ENCODE measurements at places on chromosomes 6 and 20. TPM values are rescaled to one million over a fixed set of nuclear protein-coding genes. Genes with fewer than 3 reads are reported as not detected.
A peak's percentile ranks its signal among the peaks of the same experiment; 100 is the strongest.

DNA sequence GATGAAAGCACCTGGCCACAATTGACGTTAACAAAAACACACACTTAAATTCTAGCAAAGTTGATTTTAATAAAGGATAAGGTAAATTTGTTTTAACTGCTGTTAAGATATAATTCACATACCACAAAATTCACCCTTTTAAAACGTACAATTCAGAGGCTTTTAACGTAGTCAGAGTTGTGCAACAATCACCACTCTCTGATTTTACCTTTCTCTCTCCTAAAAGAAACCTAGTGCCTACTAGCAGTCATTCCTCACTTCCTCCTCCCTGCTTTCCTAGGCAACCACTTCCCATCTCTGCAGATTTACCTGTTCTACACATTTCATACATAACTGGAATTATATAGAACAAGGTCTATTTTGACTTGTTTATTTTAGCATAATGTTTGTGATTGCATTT lies 58.9 kb downstream of the PTPRK start:
- DNase-seq, result no peak

The TULP1 gene
- total RNA-seq, result not detected

DNA sequence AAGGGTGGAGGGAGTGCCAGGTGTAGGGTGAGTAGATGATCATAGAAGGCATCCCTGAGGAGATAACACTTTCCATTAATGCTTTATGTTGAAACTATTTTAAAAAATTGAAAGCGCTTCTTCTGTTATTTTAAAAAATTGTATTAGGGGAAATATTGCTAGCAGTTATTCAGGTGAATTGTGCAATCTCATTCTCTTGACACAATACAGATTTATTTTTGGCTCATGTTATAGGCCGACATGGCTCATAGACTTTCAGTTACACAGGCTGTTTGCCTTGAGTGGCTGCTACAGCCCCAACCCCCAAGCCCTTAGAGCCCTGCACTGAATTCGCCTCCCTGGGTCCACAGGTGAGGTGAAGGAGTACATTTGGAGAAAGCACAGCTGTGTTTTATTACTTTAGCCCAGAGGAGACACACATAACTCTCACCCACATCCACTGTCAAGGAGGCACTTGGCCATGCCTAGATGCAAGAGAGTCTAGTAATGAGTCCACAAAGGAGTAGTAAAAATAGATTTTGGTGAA lies 228.2 kb downstream of the RFPL4B start:
- no peak for DNase-seq

- no peak for DNase-seq
Measured at GRCh38 chr6:158938220-158938619, 61.8 kb downstream of the RSPH3 start.

The MAS1 gene
- total RNA-seq, result not detected

GRCh38 chr6:87636315-87636714 lies 46.4 kb downstream of the ORC3 start:
- DNase-seq, result no peak

The TRIM40 gene
- not detected for total RNA-seq

The SGK2 gene
- total RNA-seq, result not detected

GRCh38 chr20:12166053-12166717 lies 248.5 kb downstream of the BTBD3 start:
- no peak for DNase-seq

DNA sequence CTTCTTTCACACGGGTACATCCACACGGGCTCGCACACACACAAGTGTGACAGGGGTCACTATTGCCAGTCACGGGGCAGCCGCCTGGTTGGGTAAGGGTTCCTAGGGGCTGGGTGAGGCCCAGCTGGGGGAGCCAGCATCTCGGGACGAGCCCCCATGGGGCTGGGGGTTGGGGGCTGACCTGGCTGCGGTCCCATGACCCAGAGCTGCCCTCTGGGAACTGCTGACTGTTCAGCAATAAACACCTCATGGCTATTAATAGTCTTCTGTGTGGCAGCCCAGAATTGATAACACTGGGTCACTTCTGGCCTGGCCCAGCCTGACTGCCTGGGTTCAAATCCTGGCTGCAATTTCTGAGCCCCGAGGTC lies 23.8 kb downstream of the VEGFA start:
- no peak for DNase-seq

DNA sequence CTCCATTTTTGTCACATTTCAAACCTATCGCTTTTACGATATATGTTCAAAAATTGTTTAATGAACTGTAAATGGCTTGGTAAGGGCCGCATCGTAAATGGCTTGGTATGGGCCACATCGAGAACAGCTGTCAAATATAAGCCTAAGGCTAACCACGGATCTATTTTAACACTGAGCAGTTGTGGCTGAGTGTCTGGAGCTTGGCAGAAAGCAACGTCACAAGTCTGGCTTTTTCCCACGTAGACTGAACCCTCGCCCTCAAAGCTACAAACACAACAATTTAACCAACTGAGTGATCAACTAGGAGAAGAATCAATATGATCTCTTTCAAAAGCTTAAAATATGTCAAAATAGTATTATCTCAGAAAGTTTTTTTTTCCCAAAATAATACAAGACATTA lies 71.4 kb upstream of the PRSS16 start:
- DNase-seq, result no peak

- no peak for DNase-seq
Measured at GRCh38 chr6:101845172-101845571, 451.7 kb downstream of the GRIK2 start.

- no peak for DNase-seq
Measured at GRCh38 chr6:136795996-136796395, 3.7 kb upstream of the MAP3K5 start.

DNA sequence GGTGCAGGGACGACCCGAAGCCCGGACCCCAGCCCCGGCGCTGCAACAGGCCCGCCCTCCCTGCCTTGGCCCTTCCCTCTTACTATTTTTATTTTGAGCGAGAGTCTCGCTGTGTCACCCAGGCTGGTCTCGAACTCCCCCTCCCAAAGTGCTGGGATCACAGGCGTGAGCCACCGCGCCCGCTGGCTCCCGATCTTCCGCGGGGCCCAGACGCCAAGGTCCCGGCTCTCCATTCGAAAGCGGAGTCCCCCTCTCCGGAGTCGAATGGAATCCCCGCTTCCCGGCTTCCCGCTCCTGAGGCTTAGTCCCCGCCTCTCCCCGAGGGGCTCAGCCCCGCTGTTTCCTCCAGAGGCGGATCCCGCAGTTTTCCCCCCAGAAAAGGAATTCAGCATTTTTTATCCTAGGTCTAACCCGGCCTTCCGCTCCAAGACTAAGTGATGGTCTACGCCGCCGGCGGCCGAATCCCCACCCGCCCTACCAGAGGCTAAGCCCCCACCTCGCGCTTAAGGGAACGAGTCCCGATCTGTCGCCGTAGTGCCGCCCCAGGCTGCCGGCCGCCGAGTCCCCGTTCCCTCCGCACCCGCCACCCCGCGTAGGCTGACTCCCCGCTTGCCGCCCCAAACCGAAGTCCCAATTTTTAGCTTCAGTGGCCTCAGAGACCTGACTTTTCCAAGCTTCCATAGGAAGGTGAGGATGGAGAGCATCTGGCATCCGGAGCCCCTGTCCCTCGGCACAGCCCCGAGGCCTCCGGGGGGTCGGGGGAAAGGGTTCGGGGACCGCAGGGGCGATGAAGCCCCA lies 11.5 kb upstream of the TMC2 start:
- peak; percentile 53 for DNase-seq

The TRIM15 gene
- total RNA-seq, result not detected

DNA sequence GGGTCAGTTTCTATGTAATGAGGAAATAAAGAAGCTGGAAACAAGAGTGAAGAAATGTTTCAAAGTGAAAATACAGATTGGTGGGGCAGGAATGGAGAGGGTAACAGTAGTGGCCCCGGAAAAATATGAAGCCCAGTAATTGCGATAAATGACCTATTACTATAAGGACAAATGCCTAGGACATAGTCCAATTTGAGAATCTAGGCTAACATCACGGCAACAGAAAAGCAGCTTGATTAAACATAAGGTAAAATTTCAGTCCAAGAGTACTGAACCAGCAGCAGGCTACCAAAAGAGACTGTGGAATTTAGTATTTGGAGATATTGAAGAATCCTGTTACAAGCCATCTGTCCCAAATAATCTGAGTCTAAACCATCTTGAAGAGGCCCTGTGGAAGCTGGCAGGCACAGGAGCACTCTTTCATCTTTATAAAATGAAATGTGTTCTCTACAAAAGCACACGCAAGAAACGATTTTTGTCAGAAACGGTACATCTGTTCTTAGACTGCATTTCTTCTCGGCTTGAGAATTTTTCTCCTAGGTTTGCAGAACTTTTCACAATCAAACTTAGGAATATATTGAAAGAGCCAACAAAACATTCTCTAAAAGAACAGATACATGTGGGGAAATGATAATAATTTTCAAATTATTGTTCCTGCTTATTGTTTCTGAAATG lies 49.3 kb downstream of the ELOVL5 start:
- no peak for DNase-seq

- DNase-seq, result no peak
Measured at GRCh38 chr6:118324116-118324515, 224.0 kb upstream of the PLN start.

DNA sequence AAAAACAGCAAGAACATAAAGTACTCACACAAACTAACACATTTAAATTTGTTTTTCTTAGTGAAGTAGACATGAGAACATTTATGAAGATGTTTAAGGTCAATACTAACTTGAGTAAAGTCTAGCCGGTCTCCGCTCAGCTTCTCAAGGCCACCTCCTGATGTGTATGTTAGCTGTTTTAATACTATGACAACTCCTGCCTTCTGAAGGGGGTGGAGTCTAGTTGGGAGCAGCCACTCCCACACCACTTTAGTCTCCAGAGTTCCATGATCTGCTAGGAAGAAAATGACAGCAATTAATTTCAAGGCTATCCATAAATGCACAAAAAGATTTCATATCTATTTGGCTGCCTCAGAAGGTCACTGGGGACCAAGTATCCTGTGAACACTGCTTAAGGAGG lies at the start of gene GSTA3:
Gene GSTA3 (minus strand): TSS at position 168 of the 400 bp plus-strand sequence. CDS start 3,864 bp downstream, outside the sequence.
- DNase-seq, result no peak

- DNase-seq, result no peak
Measured at GRCh38 chr6:138465007-138465645, 34.2 kb downstream of the NHSL1 start.

DNA sequence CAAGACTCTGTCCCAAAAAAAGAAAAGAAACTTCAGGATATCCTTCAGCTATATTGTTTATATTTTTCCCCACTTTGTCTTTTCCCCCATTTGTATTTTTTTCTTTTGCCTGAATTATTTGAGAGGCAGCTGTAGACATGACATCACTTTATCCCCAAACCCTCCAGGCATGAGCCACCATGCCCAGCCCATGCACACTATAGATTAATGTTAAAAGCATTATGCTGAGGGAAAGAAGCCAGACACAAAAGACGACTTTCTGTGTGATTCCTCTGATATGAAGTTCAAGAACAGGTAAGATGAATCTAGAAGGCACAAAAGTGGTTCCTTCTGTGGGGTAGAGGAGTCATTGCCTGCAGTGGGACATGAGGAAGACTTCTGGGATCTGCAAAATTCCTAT lies 16.4 kb downstream of the CEBPB start:
- DNase-seq, result no peak

DNA sequence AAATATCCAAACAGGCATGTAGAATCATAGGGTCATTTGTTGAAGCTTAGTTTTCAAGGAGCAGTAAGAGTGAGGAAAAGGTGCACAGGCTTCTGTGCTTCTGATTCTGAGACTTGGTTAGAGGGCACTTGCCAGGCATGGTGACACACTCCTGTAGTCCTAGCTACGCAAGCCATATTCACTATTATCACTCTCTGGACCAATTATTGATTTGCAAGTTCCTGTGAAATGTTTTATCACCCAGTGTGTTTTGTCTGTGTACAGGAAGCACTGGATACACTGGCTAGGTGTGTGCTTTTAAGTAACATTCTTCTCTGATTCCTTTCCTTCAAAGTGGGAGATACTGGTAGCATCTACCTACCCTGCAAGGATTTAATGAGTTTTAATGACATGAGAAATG lies 76.3 kb downstream of the JARID2 start:
- no peak for DNase-seq

DNA sequence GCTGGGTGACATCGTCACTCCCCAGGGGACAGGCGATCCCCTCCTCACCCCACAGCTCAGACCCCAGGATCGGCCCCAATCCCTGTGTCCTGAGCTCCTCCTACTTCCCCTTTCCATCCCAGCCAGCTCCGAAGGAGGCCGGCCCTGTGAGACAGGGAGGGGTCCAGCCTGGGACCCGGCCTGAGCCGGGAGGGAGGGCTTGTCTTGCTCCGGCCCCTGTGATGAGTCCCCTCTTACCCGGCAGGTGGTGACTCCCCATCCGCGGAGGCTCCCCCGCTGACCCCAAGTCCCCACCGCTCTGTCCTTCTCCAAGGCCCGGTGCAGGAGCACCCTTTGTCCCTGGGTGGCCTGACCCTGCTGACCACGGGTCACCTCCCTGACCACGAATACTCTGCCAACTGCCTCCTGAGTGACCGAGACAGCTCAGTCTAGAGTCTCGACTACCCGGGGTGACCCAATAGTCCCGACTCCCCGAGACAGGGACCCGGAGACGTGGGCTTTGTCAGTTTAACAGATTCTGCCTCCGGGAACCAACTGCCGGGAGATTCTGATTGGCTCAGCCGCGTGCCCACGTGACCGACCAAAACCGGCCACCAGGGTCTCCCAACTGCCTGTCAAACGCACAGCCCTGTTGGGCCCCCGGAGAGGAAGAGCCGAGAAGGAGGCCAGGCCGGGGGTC lies 187.4 kb upstream of the PROKR2 start:
- peak; percentile 47 for DNase-seq

DNA sequence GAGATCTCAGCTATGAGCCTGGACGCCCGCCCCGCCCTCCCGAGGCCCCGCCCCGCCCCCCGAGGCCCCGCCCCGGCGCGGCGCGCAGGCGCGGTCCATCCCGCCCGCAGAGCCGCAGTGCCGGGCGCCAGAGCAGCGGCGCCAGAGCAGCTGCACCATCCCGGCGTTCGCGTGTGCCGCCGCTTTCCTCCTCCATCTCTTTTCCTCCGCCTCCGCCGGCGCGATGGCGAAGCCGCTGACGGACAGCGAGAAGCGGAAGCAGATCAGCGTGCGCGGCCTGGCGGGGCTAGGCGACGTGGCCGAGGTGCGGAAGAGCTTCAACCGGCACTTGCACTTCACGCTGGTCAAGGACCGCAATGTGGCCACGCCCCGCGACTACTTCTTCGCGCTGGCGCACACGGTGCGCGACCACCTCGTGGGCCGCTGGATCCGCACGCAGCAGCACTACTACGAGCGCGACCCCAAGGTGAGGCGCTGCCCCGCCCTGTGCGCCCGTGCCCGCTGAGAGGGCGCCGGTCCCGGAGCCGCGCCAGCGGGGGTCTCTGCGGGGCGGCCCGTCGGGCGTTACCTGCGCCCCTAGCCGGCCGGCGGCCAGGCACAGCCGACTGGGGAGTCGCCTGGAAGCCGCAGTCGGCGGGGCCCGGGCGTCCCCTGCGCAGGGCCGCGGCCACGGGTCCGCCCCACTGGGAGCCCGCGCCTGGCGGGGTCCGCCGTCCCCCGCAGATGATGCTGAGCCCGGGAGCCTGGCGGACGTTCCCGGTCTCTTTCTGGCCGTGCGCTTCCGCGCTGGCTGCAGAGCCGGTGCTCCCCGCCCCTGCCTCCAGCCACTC lies at the start of gene PYGB:
Gene PYGB (plus strand): TSS at position 130 of the 830 bp plus-strand sequence. CDS start 94 bp downstream, at position 224.
- peak; percentile 74 for DNase-seq

GRCh38 chr20:8362457-8362856 lies 230.4 kb downstream of the PLCB1 start:
- DNase-seq, result no peak

The SLC24A3 gene
- total RNA-seq, result not detected

Data from activated CD8-positive, alpha-beta memory T cell treated with anti-CD3 and anti-CD28 coated beads, Interleukin-2, amount 10 ng/mL, durations not matched to agents 7 days and 5 days (primary cell).